HT-29 (cell line): ENCODE measurements at places on chromosomes 12 and 14.

DNA sequence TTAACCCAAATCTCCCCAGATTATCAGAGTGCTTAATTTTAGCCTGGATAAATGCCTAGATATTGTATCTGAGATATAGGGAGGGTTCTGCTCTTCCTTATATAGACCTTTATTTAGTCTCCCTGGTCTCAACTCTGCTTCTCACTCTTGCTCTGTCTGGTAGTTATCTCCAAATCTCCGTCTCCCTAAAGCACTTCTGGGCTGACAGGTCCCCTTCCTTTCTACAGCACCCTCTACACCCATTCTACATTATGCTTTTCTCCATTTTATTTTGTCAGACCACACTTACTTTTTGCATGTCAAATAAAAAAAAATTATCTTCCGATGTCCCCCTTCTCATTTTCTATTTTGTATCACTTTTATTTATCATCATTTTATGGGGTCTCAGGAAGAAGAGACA, 2.0 kb upstream of the ERC1 start:
- no peak for DNase-seq

DNA sequence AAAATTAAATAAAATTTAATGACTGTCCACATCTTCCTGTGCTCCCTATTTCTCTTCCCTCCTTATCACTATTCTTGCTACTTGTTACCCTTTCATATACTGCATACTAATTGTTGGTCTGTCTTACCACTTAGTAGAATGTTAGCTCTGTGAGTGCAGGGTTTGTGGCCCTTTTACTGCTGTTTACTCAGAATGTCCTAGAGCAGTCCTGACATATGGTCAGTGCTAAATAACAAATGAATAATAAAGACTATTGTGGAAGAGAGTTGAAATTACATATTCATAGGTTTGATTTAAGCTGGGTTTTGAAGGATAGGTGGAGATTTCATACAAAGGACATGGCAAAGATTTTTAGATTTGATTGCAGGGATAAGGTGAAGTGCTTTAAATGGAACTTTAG, 24.5 kb downstream of the KTN1 start:
- DNase-seq: no peak

GRCh38 chr14:52153939-52154338, 85.1 kb upstream of the NID2 start:
- no peak for DNase-seq

GRCh38 chr12:47382305-47382704, 302.5 kb upstream of the AMIGO2 start:
- DNase-seq: no peak

DNA sequence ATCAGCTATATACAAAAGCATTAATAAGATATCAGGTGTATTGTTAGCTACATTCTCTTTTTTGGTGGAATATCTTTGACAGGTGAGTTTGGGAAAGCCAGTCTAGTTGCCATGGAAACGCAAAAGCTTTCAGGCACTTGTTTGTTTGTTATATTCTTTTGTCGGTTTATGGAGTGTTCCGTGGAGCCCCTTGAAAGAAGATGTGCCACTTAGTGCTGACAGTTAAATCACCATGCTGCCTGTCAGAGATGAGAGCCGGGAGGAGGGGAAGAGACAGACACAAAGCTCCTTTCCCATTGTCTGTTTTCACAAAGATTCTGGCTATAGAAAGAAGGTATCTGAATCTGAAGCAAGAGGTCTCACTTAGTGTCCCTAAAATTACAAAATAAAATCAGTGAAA, 170.8 kb downstream of the SNAPC1 start:
- no peak for DNase-seq

DNA sequence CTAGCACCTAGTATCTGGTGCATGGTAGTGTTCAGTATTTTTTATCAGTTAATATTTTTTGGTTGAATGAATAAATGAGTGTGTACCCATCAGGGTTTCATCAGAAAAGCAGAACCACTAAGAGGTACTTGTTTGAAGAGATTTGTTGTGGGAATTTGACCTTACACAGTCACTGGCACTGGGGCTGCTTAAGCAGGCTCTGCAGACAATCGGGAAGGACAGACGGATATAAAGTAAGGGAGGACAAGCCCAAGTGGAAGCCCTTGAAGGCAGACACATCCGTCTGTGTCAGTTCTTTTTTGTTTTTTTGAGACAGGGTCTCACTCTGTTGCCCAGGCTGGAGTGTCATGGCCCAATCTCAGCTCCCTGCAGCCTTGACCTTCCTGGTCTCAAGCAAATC, 38.7 kb downstream of the CD9 start:
- DNase-seq: no peak

GRCh38 chr12:101915841-101916240, 38.5 kb downstream of the DRAM1 start:
- no peak for DNase-seq

DNA sequence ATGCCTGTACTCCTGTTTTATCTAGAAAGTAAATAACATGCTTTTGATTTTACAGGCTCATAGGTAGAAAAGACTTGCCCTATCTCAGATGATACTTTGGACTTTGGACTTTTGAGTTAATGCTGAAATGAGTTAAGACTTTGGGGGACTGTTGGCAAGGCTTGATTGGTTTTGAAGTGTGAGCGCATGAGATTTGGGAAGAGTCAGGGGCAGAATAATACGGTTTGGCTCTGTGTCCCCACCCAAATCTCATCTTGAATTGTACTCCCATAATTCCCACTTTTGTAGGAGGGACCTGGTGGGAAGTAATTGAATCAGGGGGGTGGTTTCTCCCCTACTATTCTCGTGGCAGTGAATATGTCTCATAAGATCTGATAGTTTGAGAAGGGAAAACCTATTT, 156.2 kb upstream of the GZMB start:
- no peak for DNase-seq

DNA sequence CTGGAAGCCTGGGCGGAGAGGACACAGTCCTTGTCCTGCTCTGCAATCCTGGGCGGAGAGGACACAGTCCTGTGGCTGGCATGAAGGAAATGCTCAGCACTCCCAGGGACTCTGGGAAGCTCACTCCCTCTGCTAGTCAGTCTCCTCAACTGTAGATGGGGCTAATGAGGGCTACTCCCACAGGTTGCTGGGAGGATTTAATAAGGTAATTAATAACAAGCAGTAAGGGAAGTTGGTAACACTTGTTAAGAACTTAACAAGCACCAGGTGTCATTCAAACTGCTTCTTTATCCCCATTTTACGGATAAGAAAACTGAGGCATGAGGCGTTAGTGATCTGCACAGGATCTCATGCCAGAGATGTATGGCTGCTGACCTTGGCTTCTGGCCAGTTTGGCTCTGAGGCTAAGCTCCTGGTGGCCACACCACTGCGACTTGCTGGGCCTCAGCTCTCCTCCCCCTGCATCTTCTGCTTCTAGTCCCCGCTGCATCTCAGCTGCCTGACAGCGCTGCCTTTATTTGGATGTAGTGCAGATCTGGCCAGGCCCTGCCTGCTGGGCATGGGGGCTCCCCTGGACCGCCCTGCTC, 54.1 kb upstream of the BEGAIN start:
- peak; percentile 18 for DNase-seq

- DNase-seq: no peak
Measured at GRCh38 chr12:24416423-24417109, 467.1 kb upstream of the SOX5 start.

DNA sequence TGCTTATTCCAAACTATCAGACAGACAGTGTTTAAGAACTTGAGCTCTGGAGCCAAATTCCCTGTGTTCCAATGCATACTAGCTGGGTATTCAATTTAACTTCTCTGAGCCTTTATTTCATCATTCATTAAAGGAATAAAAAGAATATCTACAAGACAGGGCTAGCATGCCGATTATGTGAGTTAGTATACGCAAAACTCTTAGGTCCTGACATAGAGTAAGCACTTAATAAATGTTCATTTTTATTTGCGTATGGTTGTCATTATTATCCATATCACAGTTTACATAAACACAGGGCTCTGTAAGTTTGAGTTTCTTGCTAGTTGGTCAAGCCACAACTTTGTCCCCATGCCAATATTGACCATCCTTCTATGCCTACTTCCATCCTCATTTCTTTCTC, 161.5 kb downstream of the NUAK1 start:
- no peak for DNase-seq

GRCh38 chr14:76152333-76152681, 585 bp downstream of the GPATCH2L start:
- peak; percentile 38 for DNase-seq

GRCh38 chr12:66960704-66961690, 282.1 kb upstream of the GRIP1 start:
- peak; percentile 56 for DNase-seq

DNA sequence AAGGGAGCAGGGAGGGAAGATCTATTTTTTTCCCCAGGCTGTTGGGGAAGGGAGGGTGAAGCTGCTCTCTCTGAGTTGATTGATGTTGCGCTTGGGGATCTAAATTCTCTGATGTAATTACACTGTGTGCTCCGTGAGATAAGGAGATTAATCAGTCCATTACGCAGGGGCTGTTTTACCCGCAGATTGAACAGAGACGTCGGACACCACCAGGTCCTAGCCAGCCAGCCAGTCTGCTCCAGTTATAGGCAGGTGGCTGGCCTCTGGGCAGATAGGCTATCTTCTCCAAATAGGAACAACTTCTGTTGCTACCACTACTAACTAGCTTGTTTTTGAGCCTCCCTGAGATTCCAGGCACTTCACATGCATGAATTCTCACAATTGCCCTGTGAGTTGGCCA, 91.1 kb downstream of the SRRM4 start:
- DNase-seq: no peak

DNA sequence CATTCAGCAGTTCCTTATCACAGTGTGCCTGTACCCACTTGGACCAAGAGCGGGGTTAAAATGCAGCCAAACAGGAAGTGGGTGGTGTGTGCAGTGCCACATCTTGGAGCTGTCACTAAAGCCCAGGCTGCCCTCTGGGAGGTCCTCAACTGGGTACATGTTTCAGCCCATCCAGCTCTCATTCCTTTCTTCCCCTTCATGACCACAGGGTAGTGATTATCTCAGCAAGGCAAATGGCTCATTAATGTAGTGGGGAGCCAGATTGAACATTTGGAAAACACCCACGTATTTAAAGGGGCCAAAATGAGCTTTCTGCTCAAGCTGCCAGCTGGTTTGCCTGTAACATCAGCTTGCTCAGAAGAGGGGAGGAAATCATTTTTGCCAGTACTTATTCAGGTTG, 210.8 kb upstream of the BTG1 start:
- no peak for DNase-seq

DNA sequence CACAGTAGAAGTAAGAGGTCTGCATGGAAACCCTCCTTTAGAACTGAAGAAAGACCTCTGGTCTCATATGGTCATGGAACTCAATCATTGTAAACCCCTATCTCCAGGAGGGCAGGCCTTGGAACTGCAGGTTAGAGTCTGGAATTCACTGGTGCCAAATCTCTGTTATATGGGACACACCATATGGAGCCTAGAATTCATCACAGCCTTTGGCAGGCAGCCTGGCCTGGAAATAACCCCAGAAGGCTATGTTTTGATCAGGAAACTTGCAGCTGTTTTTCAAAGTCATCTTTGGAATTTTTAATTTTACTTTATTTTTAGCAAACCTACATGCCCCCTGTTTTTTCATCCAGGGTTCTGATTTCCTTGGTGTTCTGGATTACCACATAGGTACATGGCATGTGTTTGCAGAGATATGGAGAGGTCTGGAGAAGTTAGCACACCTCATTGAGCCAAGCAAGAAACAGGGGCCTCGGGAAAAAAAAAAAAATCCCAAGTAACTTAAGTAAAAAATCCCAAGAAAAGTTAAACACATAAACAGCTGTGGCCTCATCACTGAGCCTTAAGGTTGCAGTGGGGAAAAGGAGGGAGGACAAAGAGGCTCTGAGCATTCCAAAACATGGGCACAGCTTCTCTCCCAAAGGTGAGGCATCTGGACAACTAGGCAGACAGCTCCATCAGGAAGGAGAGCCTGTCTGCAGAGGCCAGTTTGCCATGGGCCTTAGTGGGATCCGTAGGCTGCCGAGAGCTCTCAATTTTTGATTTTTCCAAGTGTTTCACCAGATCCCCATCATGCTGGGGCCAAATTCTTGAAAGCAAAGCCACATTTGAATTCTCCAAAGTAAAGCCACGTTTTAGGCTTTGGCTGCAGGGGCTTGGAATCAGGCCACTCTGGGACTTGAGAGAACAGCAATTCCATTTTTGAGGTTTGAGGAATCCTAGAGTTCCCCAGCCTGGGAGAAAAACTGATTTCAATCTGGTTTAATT, 339.6 kb upstream of the TBX3 start:
- no peak for DNase-seq

DNA sequence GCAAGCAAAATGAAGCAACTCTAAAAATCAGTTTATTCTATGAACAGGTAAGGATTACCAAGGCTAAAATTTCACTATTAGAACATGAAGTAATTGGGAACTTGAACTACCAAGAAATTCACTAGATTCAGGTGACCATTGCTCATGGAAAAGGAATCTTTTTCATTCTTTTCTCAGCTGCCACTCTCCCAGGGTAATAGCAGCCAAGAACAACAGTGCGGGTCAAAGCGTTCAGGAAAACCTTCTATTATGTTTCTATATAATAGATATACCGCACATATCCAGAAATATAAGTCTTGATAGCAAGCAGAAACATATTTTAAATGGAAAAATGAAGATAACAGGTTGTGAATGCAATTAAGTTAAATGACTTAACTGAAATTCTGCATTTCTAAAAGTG, 125.6 kb downstream of the NELL2 start:
- DNase-seq: no peak

DNA sequence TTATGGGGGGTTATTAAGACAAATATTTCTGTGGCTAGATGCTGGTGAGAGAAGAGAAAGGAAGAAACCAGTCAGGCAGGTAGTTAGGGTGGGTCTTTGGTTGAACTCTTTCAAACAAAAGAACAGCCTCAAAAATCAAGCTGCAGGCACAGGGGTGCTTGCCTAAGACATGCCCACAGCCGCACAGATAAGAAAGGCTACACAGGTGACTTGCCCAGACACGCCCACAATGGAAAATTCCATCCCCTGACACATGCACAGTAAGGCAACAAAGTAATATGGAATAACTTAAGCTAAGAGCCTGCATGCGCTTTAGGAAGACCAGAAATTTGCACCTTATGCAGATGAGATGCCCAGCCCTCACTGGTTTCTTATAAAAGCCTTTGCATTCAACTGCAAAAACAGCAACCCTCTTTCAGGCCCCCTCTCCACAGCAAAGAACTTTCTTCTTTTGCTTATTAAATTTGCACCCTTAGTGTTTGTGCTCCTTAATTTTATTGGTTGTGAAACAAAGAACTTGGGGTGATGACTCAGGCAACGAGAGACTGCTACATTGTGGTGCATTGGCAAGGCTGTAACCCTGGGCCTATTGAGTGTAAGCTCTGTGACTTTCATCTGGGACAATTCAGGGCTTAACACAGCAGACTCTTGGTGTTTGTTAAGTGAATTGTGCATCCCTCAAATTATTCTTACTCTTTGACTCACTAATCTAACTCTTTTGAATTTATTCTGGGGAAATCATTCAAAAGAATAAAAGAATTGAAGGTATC, 149.4 kb downstream of the RPAP3 start:
- DNase-seq: no peak

DNA sequence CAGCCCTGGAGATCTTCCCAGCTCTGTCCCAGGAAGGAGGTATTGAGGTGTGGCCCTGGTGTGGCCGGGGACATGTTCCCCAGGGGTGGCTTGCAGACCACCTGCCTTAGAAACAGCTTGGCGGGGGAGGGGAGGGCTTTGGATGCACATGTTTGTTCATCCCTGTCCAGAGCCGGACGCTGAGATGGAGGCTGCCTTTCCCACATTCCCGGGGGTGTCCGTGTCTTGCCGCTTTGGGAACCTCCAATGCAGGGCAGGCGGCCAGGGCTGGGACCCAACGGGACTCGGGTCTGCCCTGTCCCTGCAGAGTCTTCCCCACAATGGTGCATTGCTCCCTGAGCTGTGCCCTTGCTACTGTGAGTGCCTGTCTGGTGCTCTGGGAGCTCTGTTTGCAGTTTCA, 319.5 kb upstream of the SFSWAP start:
- DNase-seq: no peak

- DNase-seq: no peak
Measured at GRCh38 chr14:87794561-87794960, 198.4 kb downstream of the GALC start.
